Spinal cord (tissue), 10 donors: ENCODE measurements at places on chromosomes 4 and X. TPM values are rescaled to one million over a fixed set of nuclear protein-coding genes. Genes with fewer than 3 reads are reported as not detected.
A peak's percentile ranks its signal among the peaks of the same experiment; 100 is the strongest.

- no peak for DNase-seq
Measured at GRCh38 chrX:77398330-77398954, 48.7 kb upstream of the FGF16 start.

DNA sequence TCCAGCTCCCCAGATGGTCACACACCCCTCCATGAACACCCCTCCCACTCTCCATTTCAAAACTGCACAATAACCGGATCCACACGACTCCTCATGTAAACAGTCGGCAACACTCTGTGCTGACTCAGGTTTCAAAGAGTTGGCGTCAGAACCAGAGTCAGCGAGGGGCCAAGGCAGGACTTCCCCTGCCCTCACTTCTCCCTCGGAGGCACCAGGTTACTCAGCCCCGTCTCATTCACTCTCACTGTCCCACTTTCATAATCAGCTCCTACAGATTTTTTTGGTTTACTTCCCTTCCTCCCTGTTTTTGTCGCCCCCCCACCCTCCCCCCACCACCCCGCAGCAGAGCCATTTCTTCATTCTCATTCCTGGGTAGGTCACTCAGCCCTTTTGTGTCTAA, 2.7 kb upstream of the TIMP1 start:
- DNase-seq = no peak

DNA sequence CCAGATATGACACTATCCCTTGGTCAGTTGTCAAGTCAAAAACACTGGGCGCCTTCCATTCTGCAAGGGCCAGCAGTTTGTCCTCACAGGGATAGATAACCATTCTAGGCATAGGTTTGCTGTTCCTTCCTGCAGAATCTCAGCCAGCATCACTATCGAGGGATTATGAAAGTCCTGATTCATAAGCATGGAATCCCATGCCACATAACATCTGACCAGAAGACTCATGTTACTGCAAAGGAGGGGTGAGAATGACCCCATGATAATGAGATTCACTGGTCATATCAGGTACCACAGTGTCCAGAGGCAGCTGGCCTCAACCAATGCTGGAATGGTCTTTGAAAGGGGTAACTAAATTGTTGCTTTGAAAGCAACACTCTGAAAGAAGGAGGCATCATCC, 84.7 kb downstream of the OTC start:
- no peak for DNase-seq

DNA sequence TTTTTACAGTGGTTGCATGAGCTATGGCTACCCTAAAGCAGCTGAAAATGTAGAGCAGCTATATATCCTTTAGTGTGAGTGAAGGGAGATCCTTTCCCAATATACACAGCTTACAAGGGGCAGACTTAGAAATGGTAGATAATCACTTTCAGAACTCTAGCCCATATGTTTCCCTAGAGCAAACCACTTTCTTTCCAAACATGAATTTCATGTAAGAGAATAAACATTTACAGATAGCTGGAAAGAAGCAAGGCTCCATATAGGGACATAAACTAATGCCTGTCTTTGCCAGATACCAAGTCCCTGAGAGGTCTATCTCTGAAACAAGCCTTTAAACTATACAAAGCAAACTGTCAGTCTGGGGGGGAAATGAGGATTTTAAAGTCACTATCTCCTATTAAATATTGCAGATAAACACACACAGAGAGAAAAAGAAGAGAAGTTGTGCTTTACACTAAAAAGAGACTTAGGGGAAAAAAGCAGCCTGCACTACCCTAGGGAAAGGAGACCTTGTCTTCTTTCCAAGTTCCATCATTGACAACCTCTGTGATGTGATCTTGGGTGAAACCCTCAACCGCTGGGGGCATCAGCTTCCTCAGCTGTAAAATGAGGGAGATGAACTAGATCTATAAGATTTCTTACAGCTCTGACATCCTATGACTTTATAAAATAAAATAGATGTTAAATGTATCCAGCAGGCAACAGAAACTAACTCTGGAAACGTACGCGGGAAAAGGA, 73.6 kb downstream of the TMEM156 start:
- DNase-seq = no peak

DNA sequence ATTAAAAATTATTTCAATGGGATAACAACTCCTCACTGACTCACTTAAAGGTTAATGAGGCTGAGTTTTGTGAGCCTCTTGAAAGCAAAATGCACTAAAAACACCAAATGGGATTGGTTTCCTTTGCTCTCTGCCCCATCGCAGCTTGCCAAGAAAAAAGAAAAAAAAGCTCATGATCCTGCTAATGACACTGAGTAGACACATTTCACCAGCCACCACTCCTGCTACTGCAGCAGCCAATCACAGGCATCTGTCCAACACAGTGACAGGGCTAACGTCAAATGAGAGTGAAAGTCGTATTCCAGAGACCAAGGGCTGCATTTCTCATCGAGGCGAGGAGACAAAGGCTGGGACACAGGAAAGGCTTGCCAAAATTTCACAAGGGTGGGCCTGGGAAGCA, 5.2 kb downstream of the APBB2 start:
- peak; percentile 13 for DNase-seq

DNA sequence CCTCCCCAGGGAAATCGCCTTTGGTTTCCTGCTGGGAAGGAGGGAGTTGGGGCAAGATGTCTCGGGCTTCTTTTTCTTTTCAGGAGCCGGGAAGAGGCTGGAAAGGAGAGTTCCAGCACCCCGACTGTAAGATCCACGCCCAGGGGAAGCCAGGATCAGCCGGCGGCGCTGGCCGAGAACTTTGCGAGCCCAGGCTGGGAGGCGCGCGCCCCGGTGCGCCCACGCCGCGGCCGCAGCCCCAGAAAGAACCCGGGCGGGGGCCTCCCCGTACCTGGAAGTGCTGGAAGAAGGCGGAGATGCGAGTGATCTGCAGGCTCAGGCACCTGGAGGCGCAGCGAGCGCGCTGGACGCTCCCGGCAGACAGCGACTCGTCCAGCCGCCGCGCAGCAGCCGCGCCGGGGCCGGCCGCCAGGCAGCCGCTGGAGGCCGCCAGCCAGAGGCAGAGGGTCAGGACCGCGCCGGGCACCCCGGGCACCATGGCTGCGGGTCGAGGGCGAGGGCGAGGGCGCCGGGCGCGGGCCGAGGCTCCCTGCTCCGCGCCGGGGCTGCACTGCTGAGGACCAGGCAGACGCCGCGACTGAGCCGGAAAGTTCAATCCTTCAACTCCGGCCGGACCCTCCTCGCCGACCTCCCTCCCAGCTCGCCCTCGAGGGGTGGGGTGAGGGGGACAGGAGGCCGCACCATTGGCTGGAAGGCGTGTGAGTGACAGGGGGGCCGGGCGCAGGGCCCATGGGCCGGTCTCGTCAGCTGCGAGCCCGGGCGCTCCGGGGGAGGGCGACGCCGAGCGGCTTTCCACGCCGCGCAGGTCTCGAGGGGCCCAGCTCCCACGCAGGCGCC, at the start of gene ANOS1:
Gene ANOS1, minus strand, starts transcription at position 579 of the 837 bp plus-strand sequence. Its CDS starts 101 bp downstream, at position 478.
- DNase-seq = no peak

DNA sequence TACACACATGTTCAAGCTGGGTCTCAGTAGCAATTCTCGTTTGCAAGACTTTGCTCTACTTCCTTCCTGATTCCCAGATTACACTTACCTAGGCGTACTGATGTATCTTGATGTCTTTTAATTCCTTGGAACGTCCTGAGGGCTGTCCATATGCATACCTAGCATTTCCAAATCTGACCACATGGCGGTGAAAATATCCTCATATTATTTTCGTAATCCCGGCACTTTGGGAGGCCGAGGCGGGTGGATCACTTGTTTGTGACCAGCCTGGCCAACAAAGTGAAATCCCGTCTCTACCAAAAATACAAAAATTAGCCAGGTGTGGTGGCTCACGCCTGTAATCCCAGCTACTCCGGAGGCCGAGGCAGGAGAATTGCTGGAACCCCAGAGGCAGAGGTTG, 1786.3 kb upstream of the TENM3 start:
- no peak for DNase-seq

DNA sequence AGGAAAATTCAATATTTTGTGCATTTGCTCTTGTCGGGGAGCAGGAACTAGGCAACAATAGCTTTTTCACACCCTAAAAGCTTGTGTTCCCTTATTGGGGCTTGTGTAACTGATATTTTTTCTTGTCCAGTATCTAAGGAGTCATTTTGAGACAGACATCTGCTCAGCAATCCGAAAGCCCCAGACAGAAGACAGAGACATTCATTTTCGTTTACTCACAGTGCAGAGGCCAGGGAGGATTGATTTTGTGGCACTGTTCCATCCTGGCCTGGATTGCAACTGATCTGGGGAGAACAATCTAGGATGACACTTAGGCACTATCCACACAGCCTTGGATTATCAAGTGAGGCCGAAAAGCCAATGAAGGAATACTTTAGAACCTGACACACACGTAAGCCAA, 27.4 kb upstream of the PLAC1 start:
- no peak for DNase-seq

- peak; percentile 15 for DNase-seq
Measured at GRCh38 chr4:40630335-40631021, 814 bp upstream of the RBM47 start.

DNA sequence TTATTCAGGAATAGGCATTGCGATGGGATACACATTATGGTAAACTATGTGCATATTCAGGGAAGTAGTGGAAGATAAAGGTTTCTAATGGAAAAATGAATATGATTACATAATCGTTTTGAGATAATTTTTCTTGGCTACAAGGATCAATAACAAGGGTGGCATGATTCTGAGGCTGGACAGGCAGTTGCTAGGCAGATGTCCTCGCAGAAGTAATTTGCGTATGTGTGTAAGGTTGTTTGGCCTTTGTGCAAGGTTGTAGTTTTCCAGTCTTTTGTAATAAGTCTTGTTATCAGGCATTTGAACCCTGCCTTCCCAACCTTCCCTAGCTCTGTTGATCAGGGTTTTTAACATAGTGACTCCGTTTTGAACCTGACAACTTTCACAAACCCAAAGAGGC, 59.7 kb downstream of the RGS12 start:
- no peak for DNase-seq

GRCh38 chr4:134243742-134244713, 42.4 kb upstream of the PABPC4L start:
- no peak for DNase-seq

- no peak for DNase-seq
Measured at GRCh38 chr4:15542760-15543159, 73.1 kb downstream of the CC2D2A start.

- DNase-seq = no peak
Measured at GRCh38 chr4:41853973-41854372, 81.3 kb upstream of the TMEM33 start.

- no peak for DNase-seq
Measured at GRCh38 chrX:23844502-23845138, 61.6 kb downstream of the SAT1 start.

Gene GYPE
- polyA plus RNA-seq = 2.9 TPM

Gene ADH1A
- polyA plus RNA-seq = not detected

Gene ZBED1
- 56.3 TPM for polyA plus RNA-seq

Gene H2AZ1
- polyA plus RNA-seq = 280 TPM

Gene FRG2
- not detected for polyA plus RNA-seq

Gene F9
- not detected for polyA plus RNA-seq

Gene YIPF7
- 1.3 TPM for polyA plus RNA-seq

Gene RUFY3
- 186 TPM for polyA plus RNA-seq

Gene CCDC158
- 1.2 TPM for polyA plus RNA-seq
